ENCODE measurements at places on chromosomes 1 and 21.

GRCh38 chr1:154824179-154825000, 45.7 kb downstream of the KCNN3 start:
- DNase-seq, result no peak

DNA sequence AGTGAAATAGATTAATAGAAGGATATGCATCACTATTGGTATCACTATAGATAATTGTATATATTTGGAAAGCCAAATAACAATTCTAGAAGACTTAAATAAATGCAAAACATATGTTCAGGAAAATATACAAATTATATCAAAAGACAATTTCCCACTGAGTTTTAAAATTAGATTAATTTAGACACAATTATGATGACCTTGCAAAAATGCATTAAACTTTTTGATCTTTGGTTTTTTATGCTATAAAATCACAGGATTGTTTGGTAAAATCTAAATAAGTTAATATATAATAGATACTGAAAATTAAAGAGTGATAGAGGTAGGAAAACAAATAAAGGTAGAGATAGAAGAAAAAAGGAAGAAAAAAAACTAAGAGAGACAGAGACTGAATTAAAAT, 2027.7 kb downstream of the MRPL39 start:
- no peak for DNase-seq

- DNase-seq, result no peak
Measured at GRCh38 chr1:219124163-219124562, 49.5 kb upstream of the LYPLAL1 start.

DNA sequence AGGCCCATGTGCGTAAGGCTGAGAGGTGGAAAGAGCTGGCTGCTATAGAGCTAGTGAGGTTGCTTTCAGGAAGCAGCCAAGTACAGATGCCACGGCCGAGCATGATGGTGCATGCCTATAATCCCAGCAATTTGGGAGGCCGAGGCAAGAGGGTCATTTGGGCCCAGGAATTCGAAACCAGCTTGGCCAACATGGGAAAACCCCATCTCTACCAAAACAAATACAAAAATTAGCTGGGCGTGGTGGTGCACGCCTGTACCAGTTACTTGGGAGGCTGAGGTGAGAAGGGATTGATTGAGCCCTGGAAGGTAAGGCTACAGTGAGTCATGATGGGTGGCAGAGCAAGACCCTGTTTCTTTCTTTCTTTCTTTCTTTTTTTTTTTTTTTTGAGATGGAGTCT, 2.7 kb downstream of the CCDC24 start:
- no peak for DNase-seq

DNA sequence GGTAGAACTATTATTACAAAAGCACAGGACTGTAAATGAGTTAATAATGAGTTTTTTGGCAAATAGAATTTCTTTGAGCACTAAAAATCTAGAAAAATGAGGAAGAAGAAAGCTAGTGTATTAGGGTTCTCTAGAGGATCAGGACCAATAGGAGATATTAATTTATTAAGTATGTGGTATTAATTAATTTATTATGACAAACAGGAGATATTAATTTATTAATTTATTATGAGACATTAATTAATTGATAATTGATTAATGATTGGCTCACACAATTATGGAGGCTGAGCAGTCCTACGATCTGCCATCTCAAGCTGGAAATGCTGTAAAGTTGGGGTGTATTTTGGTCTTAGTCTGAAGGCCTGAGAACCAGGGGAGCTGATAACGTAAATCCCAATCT, 31.2 kb downstream of the PLA2G4A start:
- no peak for DNase-seq
